Activated naive CD4-positive, alpha-beta T cell treated with Interleukin-2 at 50 U/mL for 16 hours (primary cell): ENCODE measurements at places on chromosomes 16 and 17.

- no peak for DNase-seq
Measured at GRCh38 chr16:30143347-30143702, 20.3 kb upstream of the MAPK3 start.

DNA sequence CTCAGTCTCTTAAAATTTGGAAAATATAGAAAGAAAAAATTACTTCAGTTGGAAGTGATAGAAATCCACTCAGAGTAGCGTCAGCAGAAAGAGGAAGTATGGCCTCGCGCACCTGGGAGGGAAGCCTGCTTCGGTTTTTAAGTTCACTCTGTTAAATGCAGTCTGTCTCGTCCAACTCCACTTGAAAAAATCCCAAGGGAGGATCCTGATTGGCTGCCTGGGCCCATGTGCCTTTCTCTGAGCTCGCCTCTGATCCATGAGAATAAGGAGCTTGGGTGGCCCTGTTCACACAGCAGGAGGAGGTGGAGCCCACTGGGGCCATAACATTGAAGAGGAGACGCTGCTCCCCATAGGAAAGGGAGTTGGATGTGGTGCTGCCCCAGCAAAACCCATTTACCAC, 40.7 kb downstream of the DNAJA2 start:
- no peak for DNase-seq

DNA sequence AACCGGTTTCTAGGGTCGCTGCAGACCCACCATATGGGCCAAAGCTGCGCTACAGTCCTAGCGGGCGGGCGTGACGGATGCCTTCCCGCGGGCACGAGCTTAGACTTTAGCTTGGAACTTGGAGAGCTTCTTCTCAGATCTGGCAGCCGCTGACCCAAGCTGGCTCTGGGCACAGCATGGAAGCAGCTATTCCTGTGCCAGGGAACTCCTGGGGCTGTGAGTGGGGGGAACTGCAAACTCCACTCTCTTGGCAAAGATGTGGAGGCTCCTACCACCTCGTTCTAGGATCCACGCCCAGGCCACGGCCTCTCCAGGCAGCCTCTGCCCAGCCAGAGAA, 8.8 kb downstream of the FAAP100 start:
- no peak for DNase-seq

DNA sequence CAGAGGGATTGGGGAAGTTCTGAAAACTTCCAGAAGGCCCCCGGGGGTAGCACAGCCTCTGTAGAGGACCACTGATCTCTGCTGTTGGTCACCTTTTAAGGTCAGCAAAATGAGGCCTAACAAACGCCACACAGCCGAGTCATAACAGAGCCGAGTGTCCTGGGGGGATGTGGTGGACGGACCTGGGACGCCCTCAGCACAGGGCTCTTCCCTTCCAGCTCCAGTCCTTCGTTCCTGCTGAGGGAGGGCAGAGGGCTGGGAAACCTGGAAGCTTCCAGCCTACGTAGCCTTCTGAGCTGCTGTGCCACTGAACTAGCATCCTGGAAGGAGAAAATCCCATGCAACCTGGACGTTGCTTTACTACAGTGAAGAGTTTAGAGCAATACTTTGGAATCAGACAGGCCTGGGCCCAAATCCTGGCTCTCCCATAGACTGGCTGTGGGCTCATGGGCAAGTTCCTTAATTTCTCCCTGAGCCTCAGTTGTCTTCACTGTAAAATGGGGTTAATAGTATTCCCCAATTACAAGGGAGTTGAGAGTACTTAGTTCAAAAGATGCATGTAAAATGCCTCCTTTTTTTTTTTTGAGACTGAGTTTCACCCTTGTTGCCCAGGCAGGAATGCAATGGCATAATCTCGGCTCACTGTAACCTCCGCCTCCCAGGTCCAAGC, 34.4 kb upstream of the ZCCHC14 start:
- no peak for DNase-seq

DNA sequence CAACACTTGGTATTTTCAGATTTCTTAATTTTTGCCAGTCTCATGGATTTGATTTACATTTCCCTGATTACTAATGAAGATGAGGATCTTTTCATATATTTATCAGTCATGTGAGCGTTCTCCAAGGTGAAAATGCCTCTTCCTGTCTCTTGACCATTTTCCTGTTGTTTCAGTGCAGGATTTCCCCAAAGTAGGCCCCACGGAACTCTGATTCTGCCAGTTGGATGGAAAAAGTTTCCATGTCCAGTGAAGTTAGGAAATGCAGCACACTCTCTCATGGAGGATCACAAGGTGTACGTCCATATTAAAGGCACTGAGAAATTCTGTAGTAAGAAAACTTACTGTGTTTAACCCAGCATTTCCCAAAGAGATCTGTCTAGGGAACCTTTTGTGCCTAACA, 16.5 kb upstream of the LIMD2 start:
- DNase-seq: no peak

GRCh38 chr17:78401891-78402290, 23.4 kb downstream of the PGS1 start:
- DNase-seq: no peak

DNA sequence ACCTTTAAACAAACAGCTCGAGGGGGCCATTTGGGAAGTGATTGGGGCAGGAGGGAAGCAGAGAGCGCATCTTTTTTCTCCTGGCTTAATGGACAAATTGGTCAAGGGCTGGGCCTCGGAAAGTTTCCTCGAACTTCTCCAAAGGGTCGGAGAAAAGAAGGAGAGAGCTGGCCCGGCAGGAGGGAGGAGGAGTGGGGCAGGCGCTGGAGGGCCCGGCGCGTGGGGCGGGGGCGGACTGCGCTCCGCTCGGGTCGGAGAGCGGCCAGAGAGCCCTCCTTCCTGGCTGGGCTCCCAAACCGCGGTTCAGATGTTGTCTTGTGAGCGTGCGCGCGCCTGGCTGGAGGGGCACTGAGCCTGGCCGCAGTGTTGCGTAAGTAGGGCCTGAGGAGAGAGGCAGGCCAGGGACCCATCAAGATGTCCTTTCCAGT, 1.2 kb downstream of the MMP2 start:
- no peak for DNase-seq

DNA sequence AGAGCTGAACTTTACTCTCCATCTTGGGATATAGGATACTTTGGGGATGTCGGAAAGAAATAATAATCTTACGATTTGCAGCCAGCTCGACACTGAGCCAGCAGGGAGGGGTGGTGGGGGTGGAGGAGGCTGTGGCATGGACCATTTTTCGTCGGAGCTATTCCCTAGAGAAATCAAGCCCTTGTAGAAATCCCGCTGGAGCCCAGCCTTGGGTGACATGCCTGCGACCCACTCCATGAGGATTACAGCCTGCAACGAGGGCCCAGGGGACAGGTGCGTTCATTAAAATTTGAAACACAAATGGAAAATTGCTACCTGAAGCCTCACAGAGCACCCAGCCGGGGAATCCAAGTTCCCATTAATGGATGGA, 82.8 kb upstream of the GSE1 start:
- no peak for DNase-seq

DNA sequence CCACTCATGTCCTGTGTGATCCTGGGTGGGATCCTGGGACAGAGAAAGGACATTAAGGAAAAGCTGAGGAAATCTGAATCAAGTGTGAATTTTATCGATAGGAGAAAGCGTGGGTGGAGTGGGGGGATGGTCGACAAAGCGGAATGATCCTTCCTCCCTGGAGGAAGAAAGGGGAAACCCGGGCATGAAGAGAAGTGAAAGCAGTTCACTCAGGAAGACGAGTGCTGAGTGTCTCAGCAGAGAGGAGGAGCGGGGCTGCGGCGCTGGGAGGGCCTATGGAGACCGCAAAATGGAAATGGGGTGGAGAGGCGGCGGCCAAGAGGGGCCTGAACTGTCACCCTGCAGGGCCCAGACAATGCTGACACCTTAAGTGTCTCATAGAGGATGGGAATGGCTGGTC, 8.7 kb downstream of the ZDHHC7 start:
- no peak for DNase-seq

DNA sequence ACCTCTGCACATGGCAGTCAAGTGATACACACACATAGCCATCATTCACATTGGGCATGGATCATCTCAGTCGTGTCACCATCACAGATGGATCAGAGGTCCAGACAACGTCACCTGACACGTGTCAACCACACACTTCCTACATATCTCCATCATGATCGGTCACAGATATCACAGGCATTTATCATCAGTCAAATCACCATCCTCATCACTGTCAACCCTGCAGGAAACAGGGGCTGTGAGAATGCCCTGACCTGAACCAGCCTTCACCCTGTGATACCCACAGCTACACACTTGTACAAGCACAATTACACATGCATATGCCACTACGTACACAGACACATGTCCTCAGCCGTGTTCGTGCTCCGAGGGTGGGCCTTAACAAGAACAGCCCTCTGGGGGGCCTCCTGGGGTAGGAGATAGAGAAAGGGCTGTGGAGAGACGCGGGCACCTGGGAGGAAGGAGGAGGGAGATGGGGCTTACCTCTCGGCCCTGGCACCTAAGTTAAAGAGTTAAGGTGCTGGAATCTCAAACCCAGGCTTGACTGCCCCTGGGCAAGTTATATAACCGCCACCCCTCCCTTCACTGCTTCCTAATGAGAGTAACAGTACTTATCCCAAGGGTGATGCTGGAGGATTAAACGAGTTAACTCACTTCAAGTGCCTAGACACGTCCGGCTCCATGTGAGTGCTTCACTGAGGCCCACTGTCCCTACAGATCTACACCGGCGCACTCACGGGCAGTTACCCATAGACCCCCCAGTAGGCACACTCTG, 1.1 kb downstream of the SLC12A4 start:
- peak; percentile 19 for DNase-seq

DNA sequence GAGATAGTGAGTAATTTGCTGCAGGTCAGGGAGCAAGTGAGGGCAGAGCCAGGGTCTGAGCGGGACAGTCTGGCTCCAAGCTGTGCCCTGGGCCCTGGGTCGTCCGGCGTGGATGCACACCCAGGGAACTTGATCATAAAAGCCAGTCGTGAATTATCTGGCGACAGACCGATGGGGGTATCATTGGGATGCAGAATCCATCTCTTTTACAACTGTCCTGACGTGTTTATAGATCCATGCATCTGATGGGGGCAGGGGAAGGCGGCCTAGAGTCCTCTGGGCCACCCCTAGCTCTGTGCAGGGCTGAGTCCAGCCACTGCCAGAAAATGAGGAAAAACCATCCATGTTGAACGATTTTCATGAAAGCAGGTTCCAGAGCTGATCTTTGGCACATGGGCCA, 332.8 kb downstream of the C16orf95 start:
- no peak for DNase-seq

GRCh38 chr17:4945176-4945943, 3.0 kb downstream of the PFN1 start:
- peak; percentile 89 for DNase-seq

GRCh38 chr16:23158114-23158513, 8.9 kb upstream of the USP31 start:
- DNase-seq: no peak

DNA sequence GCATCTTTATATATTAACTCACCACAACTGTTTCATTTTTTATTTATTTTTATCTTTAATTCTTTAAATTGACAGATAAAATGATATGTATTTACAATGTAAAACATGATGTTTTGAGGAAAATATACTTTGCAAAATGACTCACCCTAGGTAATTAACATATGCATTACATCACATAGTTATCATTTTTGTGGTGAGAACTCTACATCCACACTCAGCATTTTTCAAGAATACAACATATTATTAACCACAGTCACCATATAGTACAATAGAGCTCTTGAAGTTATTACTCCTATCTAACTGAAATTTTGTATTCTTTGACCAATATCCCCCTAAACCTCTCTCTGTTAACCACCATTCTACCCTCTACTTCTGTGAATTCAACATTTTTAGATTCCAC, 194.7 kb upstream of the KIF2B start:
- DNase-seq: no peak
